ENCODE measurements at places on chromosomes 2 and 18.
A peak's percentile ranks its signal among the peaks of the same experiment; 100 is the strongest.

GRCh38 chr2:190334479-190335224 is 8.7 kb upstream of the INPP1 start:
- peak; percentile 37 for DNase-seq

DNA sequence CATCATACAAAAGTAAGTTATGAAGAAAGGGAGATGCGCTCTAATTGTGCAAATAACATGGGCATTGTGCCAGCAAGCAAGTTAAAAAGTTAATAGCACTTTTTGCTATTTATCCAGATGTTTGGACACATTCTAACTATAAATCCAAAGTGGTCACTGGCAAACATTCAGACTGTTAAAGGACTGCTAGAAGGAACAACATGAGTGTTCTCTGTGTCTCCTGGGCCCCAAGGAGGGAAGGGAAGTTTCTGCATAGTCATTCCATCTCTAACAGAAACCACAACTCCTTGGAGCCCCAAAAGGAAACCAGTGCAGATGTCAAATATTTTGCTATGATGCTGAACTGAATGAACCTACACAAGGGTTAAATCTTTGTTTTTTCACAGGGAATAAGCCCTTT is 213.3 kb upstream of the HNRNPA3 start:
- DNase-seq = peak; percentile 95

GRCh38 chr2:200086911-200087310 is 131.5 kb downstream of the MAIP1 start:
- DNase-seq = peak; percentile 58

DNA sequence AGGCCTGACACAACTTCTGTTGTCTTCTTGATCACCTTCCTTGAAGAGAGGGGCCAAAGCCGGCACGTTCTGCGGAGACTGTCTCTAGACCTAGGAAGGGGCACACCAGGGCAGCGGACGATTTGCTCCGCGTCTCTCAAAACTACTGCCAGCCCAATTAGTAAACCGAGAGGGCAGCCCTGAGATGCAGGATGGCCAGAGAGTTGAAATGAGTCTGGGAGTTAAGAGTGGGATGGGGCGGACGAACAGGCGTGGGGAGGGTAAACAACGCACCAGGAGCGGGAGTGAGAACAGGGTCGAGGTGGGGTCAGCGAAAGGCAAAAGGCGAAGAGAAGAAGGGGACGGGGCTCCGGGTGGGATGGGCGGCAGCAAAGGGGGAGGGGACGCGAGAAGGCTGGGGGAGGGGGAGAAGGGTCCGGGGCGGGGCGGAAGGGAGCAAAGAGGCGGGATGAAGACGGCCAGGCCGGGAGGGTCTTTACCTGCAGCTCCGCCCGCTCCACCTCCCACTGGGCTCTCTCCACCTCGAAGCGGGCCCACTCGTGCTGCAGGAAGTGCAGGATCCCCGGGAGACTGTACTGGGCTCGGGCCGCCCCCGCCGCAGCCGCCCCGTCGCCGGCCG is 476 bp downstream of the STRN start:
- peak; percentile 74 for DNase-seq

- DNase-seq = peak; percentile 36
These were observed 25.0 kb upstream of the PHLPP1 start for GRCh38 chr18:62690236-62690815.

DNA sequence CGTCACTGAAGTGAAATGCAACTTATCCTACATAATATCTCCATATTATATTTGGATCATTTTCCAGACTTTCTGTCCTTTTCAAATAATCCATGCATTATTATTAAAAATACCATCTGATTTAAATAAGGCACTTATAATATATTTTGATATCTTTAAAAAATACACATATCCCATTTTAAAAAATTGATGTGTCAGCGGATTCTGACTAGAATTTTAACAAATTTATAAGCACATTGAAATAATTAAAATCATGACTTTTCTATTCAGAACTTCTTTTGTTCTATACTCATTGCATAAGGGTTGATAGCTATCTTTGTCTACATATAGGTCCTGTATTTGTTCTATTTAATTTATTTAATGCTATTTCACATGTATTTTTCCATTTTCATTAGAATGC is 199.0 kb upstream of the DSEL start:
- no peak for DNase-seq

DNA sequence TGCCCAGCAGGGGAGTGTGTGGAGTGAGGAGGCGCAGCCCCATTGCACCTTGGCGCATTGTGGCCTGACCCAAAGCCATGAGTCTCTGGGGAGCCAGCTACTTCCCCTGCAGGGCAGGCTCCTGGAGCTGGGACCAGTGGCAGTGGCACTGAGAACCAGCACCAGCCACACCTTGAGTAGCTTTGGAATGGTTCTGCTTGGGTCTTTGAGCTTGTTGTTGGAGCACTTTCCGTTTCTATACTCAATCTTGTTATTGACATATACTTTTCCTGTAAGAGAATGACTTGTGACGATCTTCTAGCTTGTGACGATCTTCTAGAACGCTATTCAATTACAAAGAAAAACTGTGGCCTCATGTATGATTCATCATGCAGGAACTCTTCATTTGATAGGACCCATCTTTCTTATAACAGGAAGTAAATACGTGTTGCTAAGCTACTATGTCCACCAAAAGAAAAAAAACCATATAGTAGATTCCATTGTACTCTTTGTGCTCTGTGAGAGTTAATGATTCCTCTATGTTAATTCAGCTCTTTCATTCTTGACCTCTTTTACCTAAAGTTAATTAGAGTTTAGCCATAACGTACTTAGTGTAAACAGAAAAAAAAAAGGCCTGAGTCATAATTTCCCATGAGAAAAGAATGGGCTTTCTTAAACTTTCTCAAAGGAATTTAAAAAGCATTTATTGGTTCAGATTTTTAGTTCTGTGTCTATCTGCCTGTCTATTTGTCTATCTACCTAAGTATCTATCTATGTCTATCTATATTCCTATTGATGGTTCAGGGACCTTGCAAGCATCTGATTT is 113.1 kb downstream of the GATA6 start:
- peak; percentile 46 for DNase-seq

- no peak for DNase-seq
These were observed 33.2 kb downstream of the SPOPL start for GRCh38 chr2:138534791-138535190.

DNA sequence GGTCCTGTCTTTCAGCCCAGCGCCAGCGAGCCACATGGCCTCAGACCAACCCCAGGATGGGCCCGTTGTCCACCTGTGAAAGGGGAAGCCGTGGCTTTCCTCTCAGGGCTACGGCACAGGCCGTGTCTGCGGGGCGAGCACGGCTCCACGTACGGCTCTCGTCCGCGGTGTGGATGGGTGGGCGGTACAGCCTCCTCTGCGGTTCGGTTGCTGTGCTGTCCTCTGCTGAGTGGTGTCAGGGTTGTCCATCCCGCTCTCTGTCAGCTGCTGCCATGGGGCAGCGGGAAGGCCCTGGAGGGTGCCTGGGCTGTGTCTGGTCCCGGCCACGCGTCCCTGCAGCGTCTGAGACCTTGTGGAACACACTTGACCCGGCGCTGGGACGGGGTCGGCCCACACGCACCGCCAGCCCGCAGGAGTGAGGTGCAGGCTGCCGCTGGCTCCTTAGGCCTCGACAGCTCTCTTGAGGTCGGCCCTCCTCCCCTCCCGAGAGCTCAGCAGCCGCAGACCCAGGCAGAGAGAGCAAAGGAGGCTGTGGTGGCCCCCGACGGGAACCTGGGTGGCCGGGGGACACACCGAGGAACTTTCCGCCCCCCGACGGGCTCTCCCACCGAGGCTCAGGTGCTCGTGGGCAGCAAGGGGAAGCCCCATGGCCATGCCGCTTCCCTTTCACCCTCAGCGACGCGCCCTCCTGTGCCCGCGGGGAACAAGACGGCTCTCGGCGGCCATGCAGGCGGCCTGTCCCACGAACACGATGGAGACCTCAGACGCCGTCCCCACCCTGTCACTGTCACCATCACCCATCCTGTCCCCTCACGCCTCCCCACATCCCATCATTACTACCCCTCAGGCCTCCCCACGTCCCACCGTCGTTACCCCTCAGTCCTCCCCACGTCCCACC is 128.7 kb downstream of the NFATC1 start:
- DNase-seq = no peak

GRCh38 chr2:127348426-127349000 is 39.3 kb downstream of the MAP3K2 start:
- no peak for DNase-seq

DNA sequence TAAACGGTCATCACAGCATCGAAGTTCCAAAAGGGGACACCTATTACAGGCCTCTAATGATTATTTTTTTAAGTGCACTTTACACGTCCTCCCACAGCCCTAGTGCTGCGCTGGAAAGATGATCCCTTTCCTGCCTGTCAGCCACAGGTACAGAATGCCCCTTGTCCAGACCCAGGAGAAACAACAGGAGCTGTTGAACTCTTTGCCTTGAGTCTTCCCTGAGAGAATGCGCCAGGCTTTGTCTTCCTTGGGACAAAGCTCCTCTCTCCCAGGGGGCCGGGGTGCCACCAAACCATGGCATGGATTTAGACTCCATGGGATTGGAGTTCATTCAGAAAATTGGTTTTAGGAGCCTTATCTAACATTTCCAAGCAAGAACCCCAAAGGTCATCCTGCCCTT is 319.0 kb upstream of the SOX11 start:
- no peak for DNase-seq

GRCh38 chr18:55488473-55488872 is 99.5 kb downstream of the TCF4 start:
- peak; percentile 46 for DNase-seq
